SK-N-DZ (cell line): ENCODE measurements at places on chromosomes 16 and 17.

DNA sequence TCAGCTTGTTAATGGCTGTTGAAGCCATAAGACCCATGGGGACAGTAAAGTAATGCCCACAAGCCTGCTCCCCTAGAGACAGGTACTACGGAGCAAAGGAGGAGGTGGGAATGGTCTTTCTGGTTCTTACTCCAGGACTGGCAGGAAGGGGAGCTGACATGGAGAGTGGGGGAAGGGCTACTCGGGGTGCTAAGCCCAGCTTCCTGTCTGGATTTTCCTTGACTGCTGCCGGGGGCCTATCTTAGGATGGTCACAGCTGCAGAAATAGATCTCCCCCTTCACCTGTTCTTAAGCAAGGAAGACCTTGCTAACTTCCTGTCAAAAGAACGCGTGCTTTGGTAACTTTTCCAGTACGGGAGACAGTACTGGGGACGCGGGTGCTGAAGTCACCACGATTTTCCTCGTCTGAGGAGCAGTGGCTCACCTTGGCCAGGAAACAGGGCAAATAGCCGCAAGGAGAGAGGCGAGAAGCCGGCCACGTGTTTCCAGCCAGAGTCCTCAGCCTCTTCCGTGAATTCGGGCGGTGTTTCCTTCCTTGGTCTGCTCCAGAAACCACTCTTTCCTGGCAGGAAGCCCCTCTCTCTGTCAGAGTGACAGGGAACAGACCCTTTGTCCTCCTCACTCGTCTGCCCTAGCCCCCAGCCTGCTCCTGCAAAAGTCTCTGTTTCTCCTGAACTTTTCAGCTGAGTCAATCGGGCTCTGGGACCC, 656 bp upstream of the PRR29 start:
- DNase-seq: no peak

GRCh38 chr16:1548233-1548632, 14.8 kb downstream of the TMEM204 start:
- DNase-seq: no peak

GRCh38 chr16:47413041-47413440, 47.8 kb downstream of the ITFG1 start:
- DNase-seq: no peak

DNA sequence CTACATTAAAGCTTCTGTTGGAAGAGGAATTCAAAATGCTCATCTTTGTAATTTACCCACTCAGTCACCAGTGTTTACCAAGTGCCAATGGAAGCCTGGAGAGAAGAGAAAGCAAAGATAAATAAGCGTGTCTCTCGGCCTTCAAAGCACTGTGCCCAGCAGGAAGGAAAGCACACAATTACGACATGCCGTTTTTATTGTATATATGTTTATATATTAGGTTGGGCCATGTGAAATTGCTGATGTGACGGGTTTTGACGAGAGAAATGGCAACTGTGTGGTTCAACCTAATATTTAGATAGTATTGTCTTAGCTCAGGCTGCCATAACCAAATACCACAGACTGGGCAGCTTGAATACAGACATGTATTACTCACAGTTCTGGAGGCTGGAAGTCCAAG, 79.3 kb upstream of the HSBP1 start:
- DNase-seq: no peak

- DNase-seq: no peak
These were observed 20.5 kb upstream of the SPACA3 start for GRCh38 chr17:32971171-32971570.

DNA sequence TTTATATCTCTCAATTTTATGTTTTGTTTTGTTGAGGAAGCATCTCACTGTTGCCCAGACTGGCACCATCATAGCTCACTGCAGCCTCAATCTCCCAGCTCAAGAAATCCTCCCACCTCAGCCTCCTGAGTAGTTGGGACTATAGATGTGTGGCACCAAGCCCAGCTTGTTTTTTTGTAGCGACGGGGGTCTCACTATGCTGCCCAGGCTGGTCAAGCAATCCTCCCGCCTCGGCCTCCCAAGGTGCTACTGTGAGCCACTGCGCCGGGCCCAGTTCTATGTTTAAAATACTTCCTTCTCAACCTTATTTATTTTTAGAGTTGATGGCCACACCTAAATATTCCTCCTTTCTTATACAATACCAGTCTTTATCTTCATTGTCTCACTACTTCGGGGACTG, 1.9 kb upstream of the NFE2L1 start:
- DNase-seq: no peak

GRCh38 chr17:15027853-15028252, 237.3 kb downstream of the PMP22 start:
- no peak for DNase-seq

- no peak for DNase-seq
These were observed 16.1 kb downstream of the G6PC3 start for GRCh38 chr17:44086364-44087311.

- DNase-seq: peak; percentile 52
These were observed 57.8 kb upstream of the TEX2 start for GRCh38 chr17:64320613-64321553.

GRCh38 chr16:31177136-31177535, 2.8 kb upstream of the FUS start:
- DNase-seq: no peak

- peak; percentile 39 for DNase-seq
These were observed 887 bp downstream of the ZBTB4 start for GRCh38 chr17:7478276-7479212.

DNA sequence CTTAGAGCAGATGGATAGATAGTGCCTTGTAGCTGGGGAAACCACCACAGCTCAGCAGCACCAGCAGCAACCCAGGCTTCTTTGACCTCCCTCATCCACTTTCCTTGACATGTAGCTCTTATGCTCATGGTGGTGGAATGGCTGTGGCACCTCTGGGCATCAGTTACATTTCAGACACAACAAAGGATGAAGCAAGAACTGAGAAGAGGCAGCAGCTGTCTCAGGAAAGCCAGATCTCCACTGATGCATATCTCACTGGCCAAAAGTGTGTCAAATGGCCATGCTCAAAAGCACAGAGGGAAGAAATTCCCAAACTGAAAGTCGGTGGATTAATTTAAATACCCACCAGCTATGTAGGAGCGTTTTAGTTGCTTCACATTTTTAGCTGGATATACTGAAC, 671.4 kb upstream of the SALL1 start:
- DNase-seq: peak; percentile 62

GRCh38 chr16:56311208-56312027, 113.9 kb downstream of the AMFR start:
- DNase-seq: no peak

DNA sequence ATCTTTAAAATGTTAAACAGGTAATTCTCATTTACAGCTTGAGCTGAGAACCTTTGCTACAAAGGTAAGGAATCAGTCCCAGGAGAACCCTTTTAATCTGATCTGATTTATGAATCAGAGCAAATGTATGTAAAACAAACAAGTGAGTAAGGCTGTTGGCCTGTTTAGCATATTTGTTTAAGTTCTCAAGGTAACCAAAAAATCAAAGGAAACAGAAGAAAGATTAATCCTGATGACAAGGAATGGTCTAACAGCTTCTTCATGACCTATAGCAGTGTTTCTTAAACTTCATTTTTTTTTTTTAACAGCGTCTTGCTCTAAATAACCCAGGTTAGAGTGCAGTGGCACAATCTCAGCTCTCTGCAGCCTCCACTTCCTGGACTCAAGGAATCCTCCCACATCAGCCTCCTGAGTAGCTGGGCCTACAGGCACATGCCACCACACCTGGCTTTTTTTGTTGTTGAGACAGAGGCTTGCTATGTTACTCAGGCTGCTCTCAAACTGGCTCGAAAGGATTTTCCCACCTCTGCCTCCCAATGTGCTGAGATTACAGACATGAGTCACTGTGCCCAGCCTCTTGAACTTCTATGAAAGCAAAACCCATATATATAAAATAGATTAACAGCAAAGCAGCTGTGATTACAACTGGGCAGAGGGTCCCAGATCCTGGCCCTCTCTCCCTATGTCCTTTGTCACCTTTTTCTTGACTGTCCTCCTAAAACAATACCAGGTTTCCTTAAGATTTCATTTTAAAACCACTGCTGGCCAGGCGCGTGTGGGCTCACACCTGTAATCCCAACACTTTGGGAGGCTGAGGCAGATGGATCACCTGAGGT, 5.1 kb upstream of the JPT1 start:
- no peak for DNase-seq

GRCh38 chr17:2157675-2158395, 102.9 kb downstream of the HIC1 start:
- no peak for DNase-seq

DNA sequence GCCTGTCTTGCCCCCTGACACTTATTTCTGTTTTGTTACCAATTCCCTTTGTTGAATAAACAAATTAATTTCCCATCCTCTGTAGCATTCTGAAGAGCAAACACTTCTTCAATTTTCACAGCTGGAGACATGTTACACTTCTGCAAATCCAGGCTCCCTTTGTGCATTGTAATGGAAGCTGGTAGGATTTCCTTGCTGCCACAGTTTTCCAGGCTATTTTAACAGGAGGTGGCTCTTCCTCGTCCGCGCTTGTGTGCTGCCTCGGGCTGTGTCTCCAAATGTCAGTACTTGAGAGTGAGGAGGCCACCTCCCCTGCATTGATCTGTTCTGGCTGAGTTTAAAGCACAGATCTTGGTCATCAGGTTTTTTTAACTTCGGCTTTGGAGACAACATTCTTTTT, 40.0 kb downstream of the SOST start:
- DNase-seq: no peak

DNA sequence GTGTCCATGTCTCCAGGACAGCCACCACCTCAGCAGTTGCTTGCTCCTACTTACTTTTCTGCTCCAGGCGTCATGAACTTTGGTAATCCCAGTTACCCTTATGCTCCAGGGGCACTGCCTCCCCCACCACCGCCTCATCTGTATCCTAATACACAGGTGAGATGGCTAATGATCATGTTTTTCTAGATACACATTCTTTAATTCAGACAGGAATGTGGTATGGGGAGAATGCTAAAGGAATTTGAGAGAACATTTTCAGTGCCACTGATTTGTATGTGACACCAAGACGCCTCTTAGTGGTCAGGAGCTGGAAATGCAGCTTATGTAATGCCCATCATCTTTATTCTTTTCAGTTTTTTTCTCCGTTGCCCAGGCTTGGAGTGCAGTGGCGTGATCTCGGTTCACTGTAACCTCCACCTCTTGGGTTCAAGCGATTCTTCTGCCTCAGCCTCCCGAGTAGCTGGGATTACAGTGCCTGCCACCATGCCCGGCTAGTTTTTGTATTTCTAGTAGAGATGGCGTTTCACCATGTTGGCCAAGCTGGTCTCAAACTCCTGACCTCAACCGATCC, 8.9 kb upstream of the RAPGEFL1 start:
- DNase-seq: peak; percentile 48

DNA sequence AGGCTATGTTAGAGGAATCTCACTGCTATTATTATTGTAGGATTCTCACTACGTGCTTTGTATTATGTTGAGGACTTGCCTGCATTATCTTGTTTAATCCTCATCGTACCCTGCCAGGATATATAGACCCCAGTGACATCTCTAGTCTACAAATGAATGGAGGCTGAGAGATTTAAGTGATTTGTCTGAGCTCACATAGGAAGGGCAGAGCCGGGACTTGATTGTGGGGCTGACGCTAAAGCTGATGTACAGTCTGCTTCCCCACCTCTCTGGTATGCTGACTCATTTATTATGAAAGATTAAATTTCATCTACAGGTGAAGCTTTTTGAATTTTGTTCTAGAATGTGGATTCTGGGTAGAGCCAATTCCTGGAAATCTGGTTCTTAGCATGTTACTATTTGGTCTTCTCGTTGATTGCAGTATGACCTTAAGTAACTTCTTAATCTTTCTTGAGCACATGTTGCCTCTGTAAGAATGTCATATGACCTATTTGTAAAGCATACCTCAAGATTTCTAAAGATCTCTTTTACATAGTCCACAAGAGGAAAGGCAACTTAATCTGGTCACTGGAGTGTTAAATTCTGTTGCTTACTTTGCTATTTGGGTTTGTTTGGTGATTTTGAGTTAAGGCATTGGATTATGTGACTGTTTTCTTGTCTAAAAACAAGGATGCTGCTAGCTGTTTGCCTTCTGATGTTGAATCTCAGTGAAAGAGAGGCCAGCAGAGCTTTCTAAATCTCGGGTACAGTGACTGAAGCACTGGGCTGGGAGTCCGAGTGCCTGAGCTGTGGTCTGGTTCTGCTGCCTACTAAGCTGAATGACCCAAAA, 12.4 kb downstream of the METTL9 start:
- no peak for DNase-seq

DNA sequence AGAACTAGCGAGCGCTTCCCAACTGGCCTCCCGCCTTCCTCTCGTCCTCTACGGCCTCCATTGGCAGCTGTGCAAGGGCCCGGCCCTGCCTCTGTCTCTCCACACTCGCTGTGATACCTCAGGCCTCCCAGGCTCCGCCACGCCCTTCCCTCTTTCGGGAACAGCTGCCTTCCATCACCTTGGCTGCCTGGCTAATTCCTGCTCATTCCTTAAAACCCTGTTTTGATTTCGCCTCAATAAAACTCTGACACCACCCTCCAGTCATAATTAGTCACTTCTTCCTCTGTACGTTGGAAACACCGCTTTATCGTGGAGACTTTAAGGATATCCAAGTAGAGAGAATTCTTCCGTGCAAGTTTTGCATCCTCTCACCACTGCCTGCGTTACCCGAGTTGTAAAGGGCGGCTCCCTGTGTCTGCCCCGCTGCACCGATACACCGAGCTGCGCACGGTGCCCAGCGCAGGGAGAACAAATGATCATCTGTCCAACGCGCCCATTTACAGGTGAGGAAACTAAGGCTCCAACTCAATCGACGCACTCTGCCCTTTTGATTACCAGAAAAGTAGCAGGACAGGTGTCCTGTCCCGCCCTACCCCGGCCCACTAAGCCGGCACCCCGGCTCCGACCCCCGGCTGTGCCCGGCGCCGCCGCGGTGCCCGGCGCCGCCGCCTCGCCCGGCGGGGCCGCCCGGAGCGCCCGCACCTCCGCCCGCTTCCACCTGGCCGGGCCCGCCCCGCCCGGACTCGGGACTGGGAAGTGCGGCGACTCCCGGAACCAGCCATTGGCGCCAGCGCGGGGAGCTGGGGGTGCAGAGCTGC, 139.7 kb downstream of the SEC14L1 start:
- DNase-seq: no peak

DNA sequence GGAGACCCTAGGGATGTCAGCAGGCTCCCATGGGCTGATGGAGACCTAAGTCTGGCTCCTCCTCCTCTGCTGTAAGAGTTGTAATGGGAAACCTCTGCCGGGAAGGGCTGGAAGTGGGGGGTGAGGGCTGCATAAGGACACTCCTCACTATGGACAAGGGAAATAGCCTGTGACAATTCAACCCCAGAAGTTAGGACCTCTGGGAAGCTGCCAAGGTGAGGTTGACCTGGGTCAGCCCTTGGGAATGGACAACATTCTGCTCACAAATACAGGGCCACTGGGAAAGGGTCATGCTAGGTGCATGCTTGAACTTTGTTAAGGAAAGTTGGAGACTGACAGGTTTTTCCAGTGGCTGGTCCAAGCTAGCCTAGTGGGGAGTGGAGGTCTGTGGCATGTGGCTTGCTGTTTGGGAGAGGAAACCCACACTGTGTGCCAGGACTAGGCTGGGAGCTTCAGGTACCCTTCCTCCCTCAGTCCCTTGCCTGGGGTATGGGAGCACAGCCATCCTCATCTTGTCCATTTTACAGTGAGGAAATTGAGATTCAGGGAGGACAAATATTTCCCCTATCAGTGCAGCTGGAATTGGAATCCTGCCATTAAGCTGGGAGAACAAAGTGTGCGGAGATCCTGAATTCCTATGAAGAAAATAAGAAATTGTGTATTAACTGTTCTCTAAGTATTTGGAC, 190.4 kb downstream of the SALL1 start:
- DNase-seq: no peak

GRCh38 chr17:36204724-36205500, 6.0 kb upstream of the CCL4L2 start:
- no peak for DNase-seq

GRCh38 chr17:79393358-79394052, 217.3 kb downstream of the RBFOX3 start:
- DNase-seq: peak; percentile 58
